Activated naive CD8-positive, alpha-beta T cell treated with anti-CD3 and anti-CD28 coated beads, Interleukin-2, amount 10 ng/mL, durations not matched to agents 7 days and 5 days (primary cell): ENCODE measurements at places on chromosomes 12 and 14. TPM values are rescaled to one million over a fixed set of nuclear protein-coding genes. Genes with fewer than 3 reads are reported as not detected.

DNA sequence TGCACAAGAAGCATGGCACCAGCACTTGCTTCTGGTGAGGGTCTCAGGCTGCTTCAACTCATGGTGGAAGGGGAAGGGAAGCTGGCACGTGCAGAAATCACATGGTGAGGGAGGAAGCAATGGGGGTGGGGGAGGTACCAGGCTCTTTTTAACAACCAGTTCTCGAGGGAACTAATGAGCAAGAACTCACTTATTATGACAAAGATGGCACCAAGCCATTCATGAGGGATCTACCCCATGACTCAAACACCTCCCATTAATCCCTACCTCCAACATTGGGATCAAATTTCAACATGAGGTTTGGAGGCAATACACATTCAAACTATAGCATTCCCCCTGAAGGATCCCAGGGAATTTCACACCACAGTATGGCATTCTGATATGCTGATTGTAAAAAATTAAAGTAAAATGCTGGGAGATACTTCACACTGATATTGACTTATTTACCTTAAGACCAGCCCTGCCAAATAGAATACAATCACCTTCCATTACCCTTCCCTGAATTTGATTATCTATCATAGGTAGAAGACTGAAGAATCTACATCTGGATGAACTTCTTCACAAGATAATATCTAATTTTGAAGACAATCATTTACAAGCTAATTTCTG is 201.7 kb upstream of the PLXNC1 start:
- DNase-seq, result no peak

GRCh38 chr12:128365651-128366231 is 98.8 kb downstream of the TMEM132C start:
- no peak for DNase-seq

DNA sequence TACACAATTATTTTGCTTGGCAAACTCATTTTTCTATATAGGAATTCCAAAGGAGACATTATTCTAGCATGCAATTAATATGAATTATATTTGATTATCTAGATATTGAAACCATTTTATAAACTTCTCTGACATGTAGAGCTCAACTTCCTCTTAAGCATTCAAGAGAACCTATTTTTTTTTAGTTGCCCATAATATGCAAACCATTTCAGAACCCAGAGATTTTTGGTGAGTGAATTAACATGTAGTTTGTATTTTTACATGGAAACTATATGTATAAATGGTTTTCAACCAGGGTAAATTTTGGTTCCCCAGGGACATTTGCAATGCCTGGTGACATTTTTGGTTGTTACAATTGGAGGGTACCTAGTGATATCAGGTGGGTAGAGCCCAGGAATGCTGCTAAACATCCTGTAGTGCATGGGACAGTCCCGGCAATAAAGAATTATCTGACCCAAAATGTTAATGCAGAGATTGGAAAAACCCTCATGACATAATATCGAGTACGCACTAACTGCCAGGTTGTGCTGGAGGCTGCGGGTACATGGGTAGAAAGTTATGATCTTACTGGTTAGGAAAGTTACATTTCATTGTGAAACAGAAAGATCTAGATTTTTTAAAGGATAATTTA is 338.9 kb upstream of the GARIN2 start:
- DNase-seq, result no peak

GRCh38 chr14:90545966-90546751 is 149.3 kb downstream of the CALM1 start:
- DNase-seq, result no peak

DNA sequence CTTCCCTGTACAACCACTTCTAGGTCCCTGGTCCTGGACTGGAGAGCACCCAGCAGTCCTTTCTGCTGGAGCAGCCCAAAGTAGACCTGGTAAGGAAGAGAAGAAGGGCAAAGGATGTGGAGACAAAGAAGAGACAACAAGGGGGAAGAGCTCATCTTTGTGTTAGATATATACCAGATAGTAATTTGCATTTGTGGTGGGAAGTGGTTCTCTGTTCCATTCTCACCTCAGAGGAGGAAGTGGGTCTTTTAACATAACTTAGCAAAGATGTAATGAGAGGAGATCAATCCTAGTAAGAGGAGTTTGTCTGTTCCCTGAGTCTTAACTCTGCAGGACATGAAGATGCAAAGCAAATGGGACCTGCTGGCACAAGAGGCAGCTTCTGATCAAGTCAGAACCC is 8.0 kb downstream of the CCDC198 start:
- DNase-seq, result peak; percentile 26

GRCh38 chr14:59591641-59592370 is 15.2 kb upstream of the CCDC175 start:
- no peak for DNase-seq

The SLC6A12 gene
- not detected for total RNA-seq

DNA sequence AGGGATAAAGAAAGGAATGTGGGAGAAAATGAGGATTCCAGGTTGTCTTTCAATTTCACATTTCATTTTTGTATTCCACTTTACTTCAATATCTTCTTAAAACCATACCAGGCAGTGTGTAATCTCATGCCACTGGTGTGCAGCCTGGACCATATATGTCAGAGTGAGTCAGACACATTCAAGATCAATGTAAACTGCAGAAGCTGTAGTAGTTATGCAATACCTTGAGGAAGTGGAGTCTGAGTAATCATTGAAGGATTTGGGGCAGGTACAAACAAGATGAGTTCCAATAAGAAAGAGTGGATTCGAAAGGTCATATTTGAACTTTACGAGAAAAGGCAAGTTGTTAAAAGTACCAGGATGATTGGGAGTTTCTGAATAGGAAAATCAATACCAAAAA is 14.1 kb downstream of the PLCZ1 start:
- no peak for DNase-seq

GRCh38 chr12:49292729-49293055 is 2.3 kb upstream of the PRPH start:
- DNase-seq, result no peak

DNA sequence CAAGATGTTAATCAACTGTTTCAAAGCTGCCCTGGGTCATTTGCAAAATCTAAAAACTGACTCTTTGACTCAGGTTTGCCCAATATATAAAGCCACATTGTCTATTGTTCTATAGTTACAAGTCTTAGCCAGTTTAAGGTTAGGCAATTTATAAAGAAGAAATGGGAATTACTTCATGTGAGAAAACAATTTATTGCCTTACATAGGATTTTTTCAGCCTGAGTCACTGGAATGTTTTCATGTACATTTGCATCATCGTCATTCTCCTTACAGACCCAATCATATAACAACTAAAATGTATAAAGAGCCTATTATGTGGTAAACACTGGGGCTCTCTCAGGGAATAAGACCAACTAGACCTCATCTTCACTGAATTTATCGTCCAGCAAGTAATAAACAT is 100.3 kb upstream of the PLEKHG7 start:
- DNase-seq, result no peak

The DAO gene
- not detected for total RNA-seq

The MPHOSPH9 gene
- total RNA-seq, result 131 TPM

DNA sequence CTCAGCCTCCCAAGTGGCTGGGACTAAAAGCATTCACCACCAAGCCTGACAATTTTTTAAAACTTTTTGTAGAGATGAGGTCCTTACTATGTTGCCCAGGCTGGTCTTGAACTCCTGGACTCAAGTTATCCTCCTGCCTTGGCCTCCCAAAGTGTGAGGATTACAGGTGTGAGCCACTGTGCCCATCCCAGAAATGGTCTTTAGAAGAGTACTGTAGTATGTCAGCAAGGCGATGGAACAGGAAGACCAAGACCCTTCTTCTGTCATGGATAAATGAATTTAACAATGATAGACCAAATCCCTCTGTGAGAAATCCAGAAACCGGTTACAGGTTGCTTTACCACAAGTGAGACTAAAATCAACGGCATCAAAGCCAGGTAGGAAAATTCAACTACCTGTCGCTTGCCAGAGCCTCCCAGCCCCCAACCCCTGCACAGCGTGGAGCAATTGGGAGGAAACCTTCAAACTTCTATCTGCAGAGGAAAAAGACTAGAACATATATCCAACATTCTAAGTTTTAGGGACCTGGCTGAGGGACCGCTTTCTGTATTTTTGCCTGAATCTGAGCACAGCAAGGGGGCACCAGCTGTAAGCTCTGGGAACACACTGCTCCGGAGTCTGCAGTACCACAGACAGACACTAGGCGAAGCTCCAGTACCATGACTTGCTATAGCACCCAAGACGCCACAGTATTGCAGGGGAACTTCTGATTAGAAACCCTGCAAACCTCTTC is 51.3 kb downstream of the CPSF6 start:
- peak; percentile 70 for DNase-seq

DNA sequence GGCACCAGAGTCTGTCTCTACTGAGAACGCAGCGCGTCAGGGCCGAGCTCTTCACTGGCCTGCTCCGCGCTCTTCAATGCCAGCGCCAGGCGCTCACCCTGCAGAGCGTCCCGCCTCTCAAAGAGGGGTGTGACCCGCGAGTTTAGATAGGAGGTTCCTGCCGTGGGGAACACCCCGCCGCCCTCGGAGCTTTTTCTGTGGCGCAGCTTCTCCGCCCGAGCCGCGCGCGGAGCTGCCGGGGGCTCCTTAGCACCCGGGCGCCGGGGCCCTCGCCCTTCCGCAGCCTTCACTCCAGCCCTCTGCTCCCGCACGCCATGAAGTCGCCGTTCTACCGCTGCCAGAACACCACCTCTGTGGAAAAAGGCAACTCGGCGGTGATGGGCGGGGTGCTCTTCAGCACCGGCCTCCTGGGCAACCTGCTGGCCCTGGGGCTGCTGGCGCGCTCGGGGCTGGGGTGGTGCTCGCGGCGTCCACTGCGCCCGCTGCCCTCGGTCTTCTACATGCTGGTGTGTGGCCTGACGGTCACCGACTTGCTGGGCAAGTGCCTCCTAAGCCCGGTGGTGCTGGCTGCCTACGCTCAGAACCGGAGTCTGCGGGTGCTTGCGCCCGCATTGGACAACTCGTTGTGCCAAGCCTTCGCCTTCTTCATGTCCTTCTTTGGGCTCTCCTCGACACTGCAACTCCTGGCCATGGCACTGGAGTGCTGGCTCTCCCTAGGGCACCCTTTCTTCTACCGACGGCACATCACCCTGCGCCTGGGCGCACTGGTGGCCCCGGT is at the start of gene PTGDR:
Gene PTGDR, plus strand, starts transcription at position 198 of the 778 bp plus-strand sequence. Its CDS starts 117 bp downstream, at position 315.
- DNase-seq, result peak; percentile 61

DNA sequence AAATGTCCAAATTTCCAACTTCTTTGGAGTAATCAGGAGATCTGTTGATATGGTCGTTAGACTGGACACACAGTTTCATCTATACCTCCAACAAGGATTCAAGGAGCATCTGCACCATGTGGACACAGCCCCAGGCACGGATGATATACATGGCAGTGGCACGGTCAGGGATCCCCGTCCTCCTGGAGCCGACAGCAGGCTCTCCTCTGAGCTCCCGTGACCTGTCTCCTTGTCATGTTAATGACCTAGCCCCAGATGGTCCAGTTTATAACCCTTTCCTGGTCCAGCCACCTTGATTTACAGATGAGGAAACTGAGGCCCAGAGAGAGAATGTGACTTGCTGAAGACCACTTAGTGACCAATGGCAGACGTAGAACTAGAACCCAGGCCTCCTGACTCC is 16.5 kb upstream of the SERPINA4 start:
- no peak for DNase-seq

DNA sequence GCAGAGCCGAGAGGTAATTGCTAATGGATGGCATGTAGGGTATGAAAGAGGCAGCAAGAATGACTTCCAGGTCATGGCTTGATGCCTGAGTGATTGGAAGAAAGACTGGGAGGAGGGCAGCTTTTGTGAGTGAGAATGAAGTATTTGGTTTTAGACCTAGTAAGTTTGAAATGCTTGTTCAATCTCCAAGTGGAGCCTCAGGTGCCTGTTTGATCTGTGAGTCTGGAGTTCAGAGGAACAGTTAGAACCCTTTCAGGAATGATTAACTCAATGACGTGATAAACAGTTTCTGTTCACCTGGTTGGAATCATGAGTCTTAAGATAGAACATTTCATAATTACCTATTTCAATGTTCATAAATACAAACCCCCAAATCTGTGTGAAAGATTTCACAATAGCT is 10.4 kb downstream of the KCNJ8 start:
- DNase-seq, result no peak

DNA sequence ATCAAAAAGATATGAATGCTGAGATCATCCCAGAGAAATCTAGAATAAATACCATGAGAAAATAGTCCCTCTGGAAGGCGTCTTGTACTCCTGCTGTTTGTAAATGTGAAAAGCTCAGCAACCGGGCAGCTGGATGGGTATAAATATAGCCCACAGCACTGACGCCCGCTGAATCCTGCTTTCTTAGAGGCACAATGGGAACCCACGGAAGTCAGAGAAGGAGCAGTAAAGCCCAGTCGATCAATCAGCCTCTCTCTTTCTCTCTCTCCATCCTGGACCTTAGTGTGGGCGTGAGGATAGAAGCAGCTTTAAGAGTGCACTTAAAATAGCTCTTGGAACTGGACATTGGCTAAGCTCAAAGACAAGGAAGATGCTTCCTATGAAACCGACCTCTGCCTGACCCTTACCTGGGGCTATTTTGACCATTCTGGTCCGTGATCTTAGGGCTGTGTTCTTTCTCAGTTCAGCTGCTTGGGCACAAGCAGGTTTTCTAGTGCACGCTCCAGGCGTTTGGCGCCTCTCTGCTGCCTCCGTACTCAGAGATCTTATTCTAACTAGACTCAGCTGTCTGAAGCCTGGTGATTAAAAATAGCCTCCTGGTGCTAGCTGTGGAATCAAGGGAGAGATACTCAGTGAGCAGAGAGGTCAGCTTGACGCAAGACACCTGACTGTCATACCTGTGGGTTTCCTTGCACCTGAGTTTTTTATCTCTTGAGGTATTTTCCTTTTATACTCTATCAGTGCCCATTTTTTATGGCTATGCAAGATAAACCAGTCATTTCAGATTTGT is 144.6 kb downstream of the ETV6 start:
- DNase-seq, result no peak

The LRRC43 gene
- not detected for total RNA-seq

The EML1 gene
- total RNA-seq, result not detected

DNA sequence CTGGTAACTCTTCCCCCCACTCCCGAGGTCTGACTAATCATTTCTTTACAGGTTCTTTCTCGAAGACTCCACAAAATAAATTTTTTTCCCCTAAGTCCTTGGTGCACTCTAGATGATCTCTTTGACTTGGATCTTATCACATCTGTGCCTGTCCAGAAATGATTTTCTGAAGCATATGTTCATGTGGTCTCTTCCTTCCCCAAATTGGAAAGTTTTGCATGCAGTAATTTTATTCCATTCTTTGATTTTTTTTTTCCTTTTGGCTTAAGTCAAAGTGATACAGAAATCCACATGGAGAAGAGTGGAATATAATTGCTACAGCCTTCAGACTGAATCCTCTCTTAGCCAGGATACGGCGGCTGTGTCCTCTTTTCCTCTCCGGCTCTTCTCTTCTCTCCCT is 213.3 kb downstream of the BMP4 start:
- no peak for DNase-seq

DNA sequence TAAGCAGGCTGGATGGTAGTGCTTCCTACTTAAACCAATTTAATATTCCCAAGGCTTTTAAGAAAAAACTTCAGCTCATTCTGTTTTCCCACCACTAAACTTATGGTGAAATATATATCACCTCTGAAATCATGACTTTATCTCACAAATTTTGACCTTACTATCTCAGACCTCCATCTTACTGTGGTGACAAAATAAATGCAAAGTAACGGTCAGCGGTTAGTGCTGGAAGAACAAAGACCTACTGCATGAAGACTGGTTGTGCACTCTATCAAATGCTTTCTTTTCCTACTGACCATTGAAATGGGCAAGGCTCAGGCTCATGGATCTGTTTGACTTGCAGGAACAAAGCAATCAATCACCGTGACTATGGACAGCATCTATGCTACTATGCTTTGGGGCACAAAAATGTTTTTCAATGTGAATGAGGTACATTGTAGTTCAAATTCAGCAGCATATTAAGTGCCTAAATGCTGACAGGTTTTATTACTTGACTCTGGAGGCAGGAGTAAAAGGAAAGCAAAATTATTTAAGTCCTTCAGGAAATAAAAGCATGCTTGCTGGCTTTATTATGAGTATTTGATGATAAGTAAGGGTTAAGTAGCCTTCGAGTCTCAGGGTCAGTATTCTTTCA is 43.1 kb upstream of the GTF2A1 start:
- no peak for DNase-seq
